ENCODE measurements at places on chromosomes 1 and 21.

DNA sequence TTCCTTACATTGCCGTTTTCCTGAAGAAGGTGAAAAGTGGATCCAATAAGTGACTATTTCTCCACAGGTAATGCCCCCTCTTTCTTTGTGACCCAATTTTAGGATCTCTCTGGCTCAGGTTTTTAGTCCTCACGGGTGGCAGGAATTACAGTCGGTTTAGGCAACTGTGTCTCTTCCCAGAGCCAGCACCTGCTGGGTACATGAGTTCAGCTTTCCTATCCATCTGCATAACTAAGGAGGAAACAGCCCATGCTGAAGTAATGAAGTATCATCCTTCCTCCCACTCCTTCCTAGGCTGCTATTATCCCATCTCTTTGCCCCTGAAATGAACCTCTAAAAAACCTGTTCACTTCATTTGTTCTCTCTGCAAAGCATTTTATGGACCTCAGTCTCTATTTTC lies 544.6 kb downstream of the NEGR1 start:
- H3K4me1 ChIP-seq = no peaks in the 10 kb centered on the region
- no peak overlapping the region for H3K4me3 ChIP-seq
- no peak for DNase-seq
- no peaks in the 10 kb centered on the region for H3K36me3 ChIP-seq

GRCh38 chr1:27689423-27690173 lies 17.6 kb upstream of the IFI6 start:
- H3K36me3 ChIP-seq = no peaks in the 10 kb centered on the region
- no peak for DNase-seq
- no peak overlapping the region for H3K4me3 ChIP-seq
- no peak overlapping the region for H3K27ac ChIP-seq

DNA sequence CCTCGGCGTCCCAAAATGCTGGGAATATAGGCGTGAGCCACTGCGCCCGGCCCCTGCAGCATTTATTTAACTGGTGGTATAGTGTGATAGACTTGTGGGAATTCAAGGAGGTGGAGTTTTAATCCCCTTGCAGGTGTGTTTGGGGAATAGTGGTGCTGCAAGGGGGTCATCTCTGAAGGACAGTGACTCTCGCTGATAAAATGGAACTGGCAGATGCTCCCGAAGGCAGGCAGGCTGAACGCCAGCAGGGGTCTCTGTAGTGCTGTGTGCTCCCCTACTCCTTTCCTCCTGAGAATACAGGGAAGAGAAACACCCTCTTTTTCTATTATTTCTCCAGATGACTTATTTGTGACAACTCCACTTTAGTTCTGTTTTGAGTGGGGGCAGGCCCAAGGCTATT lies 4.0 kb downstream of the OSCP1 start:
- no peak overlapping the region for H3K27ac ChIP-seq
- peaks cover 2% of the 10 kb centered on the region for H3K4me1 ChIP-seq
- no peaks in the 10 kb centered on the region for H3K36me3 ChIP-seq
- H3K4me3 ChIP-seq = no peak overlapping the region
- DNase-seq = no peak

GRCh38 chr1:15289251-15289651 lies 42.2 kb downstream of the FHAD1 start:
- H3K27me3 ChIP-seq = no peaks in the 10 kb centered on the region
- no peak for DNase-seq
- peak overlapping the region; percentile 31 for H3K4me3 ChIP-seq
- H3K36me3 ChIP-seq = no peaks in the 10 kb centered on the region
- no peak overlapping the region for H3K27ac ChIP-seq
- no peaks in the 10 kb centered on the region for H3K4me1 ChIP-seq

DNA sequence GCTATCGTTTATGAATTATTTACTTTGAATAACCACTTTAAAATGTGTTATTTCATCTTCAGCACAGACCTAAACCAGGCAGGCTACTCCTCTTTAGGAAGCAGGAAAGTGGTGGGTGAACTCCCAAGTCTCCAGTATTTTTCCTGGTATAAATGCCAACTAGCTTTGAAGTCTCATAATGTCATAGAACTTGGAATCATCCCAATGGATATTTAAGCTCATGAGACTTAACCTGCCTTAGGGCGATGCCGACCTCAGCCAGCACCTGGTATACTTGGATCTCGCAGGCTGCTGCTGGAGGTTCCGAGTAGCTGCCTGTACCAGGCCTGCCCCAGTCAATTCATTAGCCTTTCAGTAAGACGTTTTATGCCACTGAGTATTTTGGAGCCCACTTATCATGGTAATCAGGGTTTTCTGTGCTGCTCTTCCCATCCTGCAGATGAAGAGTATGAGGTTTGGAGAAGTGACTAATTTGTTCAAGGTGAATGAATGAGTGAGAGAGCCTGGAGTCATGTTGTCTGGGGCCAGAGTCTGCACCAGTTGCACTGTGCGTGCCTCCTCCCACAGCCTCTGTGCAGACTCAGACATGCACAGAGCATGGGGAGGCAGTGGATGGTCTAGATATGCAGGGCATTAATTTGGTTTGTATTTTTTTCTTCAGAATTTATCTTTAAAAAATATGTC lies 34.9 kb downstream of the VANGL1 start:
- H3K27me3 ChIP-seq = no peaks in the 10 kb centered on the region
- no peak overlapping the region for H3K4me3 ChIP-seq
- peak overlapping the region; percentile 13 for H3K27ac ChIP-seq
- peaks cover 28% of the 10 kb centered on the region for H3K4me1 ChIP-seq
- H3K36me3 ChIP-seq = no peaks in the 10 kb centered on the region

DNA sequence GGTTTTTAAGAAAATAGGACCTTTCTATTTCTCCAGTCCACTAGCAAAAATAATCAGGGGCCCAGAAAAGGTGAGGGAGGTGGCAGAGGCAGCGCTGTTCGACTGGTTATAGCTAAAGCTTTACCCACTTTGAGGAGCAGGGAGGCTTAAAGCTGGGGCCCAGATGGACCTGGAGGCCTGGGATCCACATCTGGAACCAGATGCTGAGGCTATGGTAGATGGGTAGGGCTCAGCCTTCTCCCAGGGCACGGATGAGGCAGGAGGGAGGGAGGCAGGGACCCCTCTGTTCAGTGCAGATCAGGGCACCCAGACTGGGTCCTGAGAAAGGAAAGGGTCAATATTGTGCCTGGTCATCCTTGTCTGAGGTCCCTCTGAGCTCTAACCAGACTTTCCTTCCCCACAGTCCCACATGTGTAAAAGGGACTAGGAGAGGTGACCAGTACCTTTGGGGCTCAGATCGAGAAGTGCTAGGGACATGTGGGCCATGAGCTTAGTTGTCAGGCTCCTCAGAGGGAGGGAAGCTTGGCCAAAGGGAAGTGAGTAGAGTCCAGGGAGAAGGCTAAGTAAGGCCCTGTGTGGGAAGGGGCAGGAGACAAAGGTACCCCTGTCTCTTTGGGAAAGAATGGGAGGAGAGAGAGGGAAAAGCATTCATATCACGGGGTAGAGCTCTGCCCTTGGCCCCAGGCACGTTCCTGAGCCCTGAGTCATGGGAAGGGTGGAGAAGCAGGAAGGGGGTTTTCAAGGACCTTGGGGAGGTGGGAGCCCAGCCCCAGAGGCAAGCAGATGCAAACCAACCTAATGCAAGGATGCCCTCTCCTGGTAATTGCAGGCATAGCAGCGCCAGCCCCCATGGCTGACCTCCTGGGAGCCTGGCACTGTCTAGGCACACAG lies 15.4 kb downstream of the LMNA start:
- no peaks in the 10 kb centered on the region for H3K27me3 ChIP-seq
- peak; percentile 85 for DNase-seq
- peaks cover 65% of the 10 kb centered on the region for H3K36me3 ChIP-seq

DNA sequence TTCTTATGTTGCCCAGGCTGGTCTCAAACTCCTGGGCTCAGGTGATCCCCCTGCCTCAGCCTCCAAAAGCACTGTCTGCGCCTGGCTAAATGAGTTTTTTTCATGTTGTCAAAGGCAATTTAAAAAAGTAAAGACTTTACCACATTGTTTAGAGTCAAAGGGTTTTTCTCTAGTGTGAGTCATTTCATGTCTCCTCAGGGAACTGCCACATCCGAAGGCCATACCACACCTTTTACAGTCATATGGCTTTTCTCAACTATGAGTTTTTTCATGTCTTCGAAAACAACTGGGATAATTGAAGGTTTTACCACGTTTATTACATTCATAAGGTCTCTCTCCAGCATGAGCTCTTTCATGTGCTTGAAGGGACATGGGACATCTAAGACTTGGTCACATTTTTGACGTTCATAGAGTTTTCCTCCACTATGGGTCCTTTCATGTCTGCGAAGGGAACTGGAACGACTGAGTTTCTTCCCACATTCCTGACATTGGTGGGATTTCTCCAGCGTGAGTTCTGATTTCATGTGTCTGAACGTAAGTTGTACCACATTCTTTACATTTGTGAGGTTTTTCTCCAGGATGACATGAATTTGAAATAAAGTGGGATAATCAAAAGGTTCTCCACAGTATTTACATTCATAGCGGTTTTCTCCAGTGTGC lies 65.6 kb downstream of the UCHL5 start:
- no peak overlapping the region for H3K27ac ChIP-seq
- DNase-seq = no peak
- peaks cover 9% of the 10 kb centered on the region for H3K36me3 ChIP-seq
- H3K4me3 ChIP-seq = no peak overlapping the region

GRCh38 chr1:184986250-184986649 lies 11.9 kb upstream of the NIBAN1 start:
- no peak for DNase-seq
- no peak overlapping the region for H3K27ac ChIP-seq
- H3K4me3 ChIP-seq = no peak overlapping the region
- no peaks in the 10 kb centered on the region for H3K36me3 ChIP-seq
- no peaks in the 10 kb centered on the region for H3K4me1 ChIP-seq

DNA sequence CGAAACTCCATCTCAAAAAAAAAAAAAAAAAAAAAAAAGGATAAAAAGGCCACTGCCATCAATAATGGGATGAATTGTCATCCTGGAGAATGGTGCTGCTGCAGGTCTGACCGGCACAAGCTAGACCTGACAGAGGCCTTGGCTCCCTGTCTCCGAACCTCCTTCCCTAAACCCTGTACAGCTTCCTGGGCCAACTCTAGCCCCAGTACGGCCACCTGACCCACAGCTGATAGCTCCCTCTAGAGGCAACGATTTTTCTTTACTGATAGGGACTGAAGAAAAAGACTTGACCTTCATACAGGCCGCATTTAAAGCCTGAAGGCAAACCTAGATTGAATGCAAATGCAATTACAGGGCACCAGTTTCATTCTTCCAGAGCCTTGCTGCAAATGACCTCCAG lies 30.7 kb downstream of the NOL9 start:
- H3K27ac ChIP-seq = no peak overlapping the region
- no peak overlapping the region for H3K4me3 ChIP-seq
- DNase-seq = no peak
- no peaks in the 10 kb centered on the region for H3K27me3 ChIP-seq
- H3K4me1 ChIP-seq = peaks cover 18% of the 10 kb centered on the region

GRCh38 chr1:234647758-234648157 lies 37.8 kb upstream of the IRF2BP2 start:
- no peaks in the 10 kb centered on the region for H3K27me3 ChIP-seq
- no peaks in the 10 kb centered on the region for H3K36me3 ChIP-seq
- DNase-seq = no peak
- H3K4me3 ChIP-seq = no peak overlapping the region

DNA sequence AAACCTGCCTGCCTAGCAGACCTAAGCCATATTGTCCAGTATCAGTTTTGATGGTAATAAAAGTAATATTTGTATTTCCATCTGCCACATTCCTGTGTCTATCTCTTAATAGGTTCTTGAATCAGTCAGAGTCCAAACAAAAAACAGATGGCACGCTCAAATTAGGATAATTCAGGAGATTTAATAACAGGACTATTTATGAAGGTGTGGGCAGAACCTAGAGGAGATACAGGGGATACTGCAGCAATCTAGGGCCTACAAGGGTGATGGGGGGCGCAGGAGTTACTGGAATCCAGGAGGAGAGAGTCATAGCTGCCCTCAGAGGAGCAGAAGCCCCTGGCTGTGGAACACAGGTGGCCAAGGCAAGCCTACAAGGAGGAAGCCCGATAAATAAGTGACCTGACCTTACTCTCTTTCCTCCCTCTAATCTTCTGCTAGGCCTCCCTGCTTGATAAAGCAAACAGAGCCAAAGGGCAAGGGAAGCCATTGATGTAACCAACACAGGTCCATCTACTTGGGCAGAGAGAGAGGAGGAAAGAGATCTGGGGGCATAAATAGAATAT lies 11.9 kb upstream of the HYI start:
- H3K4me1 ChIP-seq = no peaks in the 10 kb centered on the region
- no peaks in the 10 kb centered on the region for H3K27me3 ChIP-seq
- no peak overlapping the region for H3K27ac ChIP-seq
- no peak overlapping the region for H3K4me3 ChIP-seq
- DNase-seq = no peak

DNA sequence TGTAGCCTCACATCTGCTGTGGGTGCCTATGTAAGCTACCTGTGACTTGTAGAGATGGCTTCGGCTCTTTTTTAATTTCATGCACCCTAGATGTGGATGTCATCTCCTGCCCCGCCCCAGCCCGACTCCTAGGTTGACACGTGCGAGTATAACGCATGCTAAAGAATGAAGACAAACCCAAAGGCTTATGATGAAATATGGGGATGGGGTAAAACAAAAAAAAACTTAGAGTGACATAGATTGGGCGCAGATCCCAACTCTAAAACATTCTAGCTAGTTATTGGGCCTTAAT lies 613 bp upstream of the ERO1B start:
- H3K36me3 ChIP-seq = no peaks in the 10 kb centered on the region
- H3K4me1 ChIP-seq = peaks cover 4% of the 10 kb centered on the region
- no peak for DNase-seq
- peak overlapping the region; percentile 86 for H3K4me3 ChIP-seq
- H3K27ac ChIP-seq = no peak overlapping the region

All from neuronal stem cell (in vitro differentiated cells).